Stimulated activated CD4-positive, alpha-beta T cell treated with anti-CD3 and anti-CD28 coated beads, Interleukin-12 subunit alpha, Interleukin-12 subunit beta, amount 100 ng/mL, for 48 hours (primary cell): ENCODE measurements at places on chromosomes 4 and X.
A peak's percentile ranks its signal among the peaks of the same experiment; 100 is the strongest.

DNA sequence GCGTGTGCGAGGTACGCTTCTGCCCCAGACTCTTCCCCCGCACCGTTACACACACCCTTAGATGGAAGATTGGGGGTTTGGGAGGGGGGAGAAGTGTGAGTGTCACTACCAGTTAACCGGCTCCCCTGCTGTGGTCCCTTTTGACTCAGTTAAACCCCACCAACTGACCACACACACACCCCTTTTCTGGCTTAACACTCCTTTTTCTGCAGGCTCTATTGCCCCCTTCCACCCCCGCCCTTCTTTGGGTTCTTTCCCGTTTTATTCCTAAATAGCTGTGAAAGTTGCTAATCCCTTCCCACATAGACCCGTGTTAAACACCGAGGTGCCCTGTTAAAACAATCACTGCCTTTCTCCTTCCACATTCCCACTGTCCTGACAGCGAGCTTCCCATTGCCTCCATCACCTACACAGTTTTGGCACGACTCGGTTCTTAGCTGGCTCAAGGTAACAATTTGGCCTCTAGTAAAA lies 3.7 kb upstream of the NR3C2 start:
- DNase-seq, result no peak

GRCh38 chr4:37537484-37537883 lies 148.7 kb downstream of the RELL1 start:
- no peak for DNase-seq

GRCh38 chr4:115424852-115425251 lies 311.4 kb upstream of the NDST4 start:
- no peak for DNase-seq

DNA sequence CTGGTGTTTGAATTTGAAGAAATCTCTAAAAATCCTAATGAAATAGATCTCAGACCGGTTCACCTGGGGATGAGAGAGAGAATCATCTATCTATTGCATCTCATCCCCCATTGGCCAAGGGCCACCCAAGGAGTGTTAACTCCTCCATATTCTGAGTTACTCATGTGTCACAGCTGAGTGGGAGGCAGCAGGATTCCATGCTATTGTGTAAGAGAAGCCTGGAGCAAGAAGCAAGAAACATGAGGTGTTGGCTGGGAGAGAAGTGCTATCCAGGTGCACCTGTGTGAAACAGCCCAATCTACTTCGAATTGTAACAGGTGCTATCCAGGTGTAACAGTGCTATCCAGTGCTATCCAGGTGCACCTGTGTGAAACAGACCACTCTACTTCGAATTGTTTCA lies 150.3 kb upstream of the MAOA start:
- no peak for DNase-seq

- peak; percentile 33 for DNase-seq
Measured at GRCh38 chrX:8743126-8743732, 11.3 kb upstream of the ANOS1 start.

DNA sequence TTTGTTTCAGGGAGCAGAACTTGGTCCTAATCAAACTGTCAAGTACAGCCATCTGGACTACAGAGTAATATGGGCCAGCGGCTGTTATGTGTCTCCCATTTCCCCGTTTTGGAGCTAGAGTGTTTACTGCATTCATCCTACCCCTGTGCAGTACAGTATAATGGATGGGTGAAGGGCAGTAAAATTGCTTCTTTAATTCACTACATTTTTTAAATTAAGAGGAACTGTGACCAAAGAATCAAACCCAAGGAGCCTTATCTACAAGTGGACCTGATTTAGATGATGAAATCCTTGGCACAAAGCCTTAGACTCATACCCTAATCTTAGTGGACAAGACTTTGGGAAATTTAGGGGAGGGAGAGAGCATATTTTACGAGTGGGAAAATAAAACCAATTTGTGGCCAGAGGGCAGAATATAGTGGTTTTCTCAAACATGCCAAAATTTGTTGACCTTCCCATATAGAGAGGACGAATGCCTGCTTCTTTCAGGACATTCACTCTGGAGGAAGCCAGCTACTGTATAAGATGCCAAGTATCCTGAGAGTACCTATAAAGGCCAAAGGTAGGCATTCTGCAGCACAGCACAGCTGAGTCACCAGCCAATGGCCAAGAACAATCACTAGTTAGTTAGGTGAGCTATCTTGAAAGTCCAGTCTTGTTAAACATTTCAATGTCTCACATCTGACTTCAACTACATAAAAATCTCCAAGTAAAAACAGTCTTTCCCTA lies 253.8 kb upstream of the KCNIP4 start:
- DNase-seq, result no peak

GRCh38 chr4:78100060-78100459 lies 42.9 kb downstream of the FRAS1 start:
- no peak for DNase-seq

DNA sequence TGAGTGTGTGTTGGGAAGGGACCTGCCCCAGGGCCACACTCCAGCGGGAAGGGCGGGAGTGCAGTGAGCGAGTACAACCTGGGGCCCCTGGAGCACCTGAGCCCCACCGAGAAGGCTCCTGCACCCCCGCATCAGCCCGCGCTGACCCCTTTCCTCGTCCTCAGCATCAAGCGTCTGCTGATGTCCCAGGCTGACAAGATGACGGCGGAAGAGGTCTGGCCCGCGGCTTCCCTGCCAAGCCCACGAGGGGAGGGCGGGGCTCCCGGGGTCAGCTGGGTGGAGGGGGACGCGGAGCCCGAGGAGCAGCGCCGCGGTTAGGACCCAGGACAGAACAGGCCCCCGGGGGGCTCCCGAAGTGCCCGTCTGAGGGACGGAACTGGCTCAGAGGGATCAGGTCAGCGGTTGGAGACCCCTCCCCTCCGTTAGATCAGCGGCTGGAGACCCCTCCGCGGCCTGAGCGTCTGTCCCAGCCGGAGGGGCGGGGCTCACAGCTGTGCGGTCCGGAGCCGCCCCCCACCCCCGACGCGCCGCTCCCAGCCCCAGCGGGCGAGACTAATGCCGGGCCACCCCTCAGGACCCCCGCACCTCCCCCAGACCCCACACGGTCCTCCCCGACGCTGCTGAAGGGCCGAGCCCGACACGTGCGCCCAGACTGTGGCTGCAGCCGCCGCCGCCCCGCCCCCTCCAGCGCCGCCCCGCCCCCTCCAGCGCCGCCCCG lies 6.7 kb downstream of the MYL5 start:
- no peak for DNase-seq

GRCh38 chr4:26802790-26803189 lies 57.9 kb upstream of the STIM2 start:
- no peak for DNase-seq
